Kidney (tissue), 22 donors: ENCODE measurements at places on chromosomes 3 and 15. TPM values are rescaled to one million over a fixed set of nuclear protein-coding genes. Genes with fewer than 3 reads are reported as not detected.

GRCh38 chr15:92845126-92845508 lies 55.0 kb upstream of the CHD2 start:
- H3K27ac ChIP-seq: peak overlapping the region; percentile 51
- H3K4me3 ChIP-seq: no peak overlapping the region
- no peak for DNase-seq
- H3K27me3 ChIP-seq: no peaks in the 10 kb centered on the region
- no peaks in the 10 kb centered on the region for H3K36me3 ChIP-seq

- DNase-seq: no peak
- no peaks in the 10 kb centered on the region for H3K4me1 ChIP-seq
- no peaks in the 10 kb centered on the region for H3K36me3 ChIP-seq
- H3K27ac ChIP-seq: no peak overlapping the region
- no peaks in the 10 kb centered on the region for H3K27me3 ChIP-seq
- H3K4me3 ChIP-seq: no peak overlapping the region
These were observed 12.1 kb upstream of the CTSH start for GRCh38 chr15:78956937-78957336.

Gene OCA2
- 2.5 TPM for total RNA-seq

DNA sequence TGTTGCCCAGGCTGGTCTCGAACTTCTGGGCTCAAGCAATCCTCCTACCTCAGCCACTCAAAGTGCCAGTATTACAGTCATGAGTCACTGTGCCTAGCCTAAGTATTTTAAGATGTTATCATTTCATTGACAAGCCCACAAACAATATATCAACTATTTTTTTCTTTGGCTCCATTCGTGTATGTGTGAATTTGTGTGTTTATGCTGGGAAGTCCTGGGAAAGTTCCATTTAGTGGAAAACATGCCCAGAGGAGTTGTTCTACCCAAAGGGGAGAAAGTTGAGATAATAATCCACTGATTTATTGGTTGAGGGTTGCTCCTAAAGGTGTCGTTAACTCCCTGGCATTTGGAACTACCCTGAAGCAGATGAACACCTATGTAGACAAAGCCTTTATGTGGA lies 58.8 kb downstream of the KIF9 start:
- H3K36me3 ChIP-seq: no peaks in the 10 kb centered on the region
- no peaks in the 10 kb centered on the region for H3K4me1 ChIP-seq
- no peaks in the 10 kb centered on the region for H3K27me3 ChIP-seq
- H3K4me3 ChIP-seq: no peak overlapping the region
- DNase-seq: no peak
